ENCODE measurements at places on chromosomes 13 and 19. TPM values are rescaled to one million over a fixed set of nuclear protein-coding genes. Genes with fewer than 3 reads are reported as not detected.

CGB8 gene
- total RNA-seq = not detected

NKG7 gene
- total RNA-seq = 2.0 TPM

GRIK5 gene
- 0.17 TPM for total RNA-seq

DNA sequence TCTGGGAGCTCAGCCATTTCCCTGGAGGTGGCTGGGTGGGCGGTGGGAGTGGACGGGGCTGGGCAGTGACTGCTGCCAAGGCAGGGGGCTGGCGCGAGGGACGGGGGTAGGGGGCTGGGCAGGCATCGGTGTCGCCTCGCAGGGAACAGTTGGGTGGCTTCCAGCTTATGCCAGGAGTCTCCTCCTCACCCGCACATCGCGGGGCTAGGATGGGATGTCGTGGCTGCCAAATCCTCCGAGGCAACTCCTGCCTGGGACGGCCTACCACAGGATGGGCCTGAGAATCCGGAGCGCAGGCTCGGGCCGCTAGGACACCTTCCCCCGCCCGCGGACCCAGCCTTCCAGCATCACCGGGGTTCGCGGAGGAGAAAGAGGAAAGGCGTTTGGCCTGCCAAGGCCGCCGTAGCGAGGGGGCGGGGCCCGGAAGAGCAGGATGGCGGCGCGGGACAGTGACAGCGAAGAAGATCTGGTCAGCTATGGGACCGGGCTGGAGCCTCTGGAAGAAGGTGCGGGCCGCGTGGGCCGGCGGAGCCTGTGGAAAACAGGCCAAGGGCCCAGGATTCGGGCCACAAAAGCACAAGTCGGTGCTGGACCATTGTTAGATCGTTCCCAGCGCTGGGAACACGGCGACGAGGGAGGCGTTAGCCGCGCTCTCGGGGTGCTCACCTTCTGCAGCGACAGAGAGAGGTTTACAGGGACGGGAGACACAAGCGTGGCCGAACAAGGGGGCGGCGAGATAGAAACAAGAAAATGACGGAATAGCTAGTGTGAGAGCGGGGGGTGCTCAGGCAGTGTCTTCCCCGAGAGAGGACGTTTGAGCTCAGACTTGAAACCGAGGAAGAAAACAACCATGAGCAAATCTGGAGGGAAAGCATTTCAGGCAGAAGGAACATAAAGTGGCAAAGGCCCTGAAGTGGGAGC lies at the start of gene GPATCH1:
TSS of gene GPATCH1 (plus strand) at position 421 of the 921 bp plus-strand sequence. CDS start at position 434, 13 bp downstream.
- DNase-seq = peak; percentile 92

DNA sequence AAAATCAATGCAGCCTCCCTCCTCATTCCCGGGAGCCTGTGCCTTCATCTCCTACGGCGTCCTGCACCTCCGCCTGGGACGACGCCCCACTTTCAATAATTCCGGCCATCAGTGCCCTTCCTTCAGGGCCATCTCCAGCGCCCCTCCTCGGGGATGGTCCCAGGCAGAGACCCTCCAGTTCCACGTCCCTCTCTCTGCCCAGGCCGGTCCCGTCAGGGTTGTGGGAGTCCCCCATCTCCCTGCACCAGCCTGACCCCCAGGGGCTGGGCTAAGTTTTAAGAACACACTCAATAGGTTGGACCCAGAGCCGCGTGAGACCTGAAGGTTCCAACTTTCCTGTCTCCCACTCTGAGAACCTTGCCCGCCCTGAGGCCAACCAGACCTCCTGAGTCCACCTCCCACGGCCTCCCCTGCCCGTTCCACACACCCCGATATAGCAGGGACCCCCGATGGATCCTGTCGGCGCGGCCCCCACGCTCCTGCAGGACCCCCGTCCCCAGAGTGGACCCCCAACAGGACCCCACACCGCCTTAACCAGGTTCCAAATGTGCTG lies 646 bp downstream of the TMEM161A start:
- DNase-seq = no peak

DNA sequence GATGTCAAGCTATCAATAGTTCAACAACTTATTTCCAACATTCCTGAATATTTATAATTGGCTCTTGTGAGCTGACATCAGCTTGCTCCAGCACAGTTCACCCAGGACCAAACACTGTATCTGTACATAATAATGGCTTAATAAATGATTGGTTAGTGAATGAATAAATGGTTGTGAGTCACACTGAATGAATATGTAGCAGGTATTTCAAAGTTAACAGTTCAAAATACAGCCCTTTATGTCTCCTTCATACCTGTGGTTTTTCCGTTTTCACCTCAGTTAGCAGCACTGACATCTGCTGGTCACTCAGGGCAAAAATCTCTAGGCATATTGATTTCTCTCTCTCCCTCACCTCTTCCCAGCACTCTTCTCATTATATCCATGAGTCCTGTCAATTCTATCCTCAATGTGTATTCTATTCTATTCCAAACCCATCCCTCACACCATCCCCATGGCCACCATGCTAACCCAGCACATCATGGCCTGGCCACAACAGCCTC lies 76.3 kb downstream of the PEG3 start:
- no peak for DNase-seq

DNA sequence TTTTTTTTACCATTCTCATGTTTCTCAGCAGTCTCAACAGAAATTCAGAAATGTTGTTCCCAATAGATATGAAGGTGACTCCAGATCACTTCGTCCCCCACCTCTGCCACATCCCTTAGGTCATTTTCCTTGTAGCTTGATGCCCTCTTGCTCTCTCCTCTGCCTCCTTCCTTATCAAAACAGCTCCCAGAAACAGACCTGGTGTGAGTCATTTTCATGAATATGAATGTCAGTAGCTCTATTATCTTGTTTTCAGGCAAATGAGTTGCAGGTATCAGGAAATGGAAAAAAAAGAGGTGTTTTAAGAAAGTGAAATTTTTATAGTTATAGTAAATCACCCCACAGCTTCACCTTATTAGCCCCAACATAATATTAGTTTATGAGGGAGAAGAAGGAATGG lies 539.3 kb downstream of the SUCLA2 start:
- DNase-seq = no peak

DNA sequence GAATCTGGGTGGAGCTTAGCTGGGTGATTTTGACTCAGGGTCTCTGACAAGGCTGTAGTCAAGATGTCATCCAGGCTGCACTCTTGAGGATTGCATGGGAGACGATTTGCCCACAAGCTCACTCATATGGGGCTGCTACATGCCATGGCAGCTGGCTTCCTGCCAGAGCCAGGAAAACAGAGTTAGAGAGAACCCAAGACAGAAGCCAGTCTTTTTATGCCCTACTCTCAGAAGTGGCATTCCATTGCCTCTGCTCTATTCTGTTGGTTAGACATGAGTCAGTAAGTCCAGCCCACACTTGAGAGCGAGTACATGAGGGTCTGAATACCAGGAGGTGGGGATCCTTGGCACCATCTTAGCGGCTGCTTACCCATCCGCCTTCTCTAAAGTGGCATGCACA lies 9.5 kb downstream of the POLR1D start:
- DNase-seq = no peak

GRCh38 chr13:87536499-87536898 lies 134.7 kb upstream of the SLITRK5 start:
- DNase-seq = no peak
